ENCODE measurements at places on chromosomes 3 and 15.

DNA sequence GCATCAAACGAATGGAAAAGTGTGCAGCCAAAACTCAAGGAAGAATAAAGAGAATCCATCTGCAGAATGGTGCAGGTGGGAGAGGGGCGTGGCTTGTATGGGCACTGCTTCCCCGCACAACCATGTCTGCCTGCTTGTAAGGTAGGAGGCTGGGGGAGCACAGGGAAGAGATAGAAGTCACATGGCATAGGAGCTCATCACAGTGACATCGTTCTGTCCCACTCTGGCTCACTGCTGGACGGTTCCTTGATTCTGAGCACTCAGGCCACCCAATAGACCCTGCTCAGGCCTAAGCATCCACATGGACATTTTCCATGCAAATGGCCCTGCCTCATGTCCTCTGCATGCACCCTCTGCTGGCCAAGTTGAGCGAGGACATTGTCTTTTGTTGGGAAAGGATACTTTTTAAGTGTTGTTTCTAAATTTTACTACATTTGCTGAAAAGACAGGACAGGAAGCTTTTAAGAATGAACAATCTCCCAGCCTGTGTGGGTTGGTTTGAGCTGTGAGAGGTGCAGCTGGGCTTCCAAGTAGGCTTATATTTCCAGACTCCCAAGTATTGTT is 3.1 kb downstream of the MYLK start:
- no peak for DNase-seq

- DNase-seq: no peak
These were observed 138.7 kb upstream of the TGFBR2 start for GRCh38 chr3:30467596-30468238.

DNA sequence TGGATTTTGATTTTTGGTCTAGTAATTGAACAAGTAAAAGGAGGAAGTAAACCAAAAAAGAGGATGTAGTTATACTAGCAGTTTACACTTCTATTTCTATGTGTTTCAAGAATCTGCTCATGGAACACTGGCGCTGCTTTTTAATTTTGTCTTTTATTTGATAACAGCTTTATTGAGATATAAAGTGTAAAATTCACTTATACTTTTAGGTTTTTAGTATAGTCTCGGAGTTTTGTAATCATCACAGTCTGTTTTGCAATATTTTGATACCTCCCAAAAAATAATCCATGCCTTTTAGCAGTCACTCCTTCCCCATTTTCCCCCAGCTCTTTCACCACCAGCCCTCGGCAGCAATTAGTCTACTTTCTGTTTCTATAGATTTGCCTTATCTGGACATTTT is 18.0 kb downstream of the UBE2E2 start:
- DNase-seq: no peak

- no peak for DNase-seq
These were observed 34.3 kb downstream of the DNAH1 start for GRCh38 chr3:52350416-52350815.

DNA sequence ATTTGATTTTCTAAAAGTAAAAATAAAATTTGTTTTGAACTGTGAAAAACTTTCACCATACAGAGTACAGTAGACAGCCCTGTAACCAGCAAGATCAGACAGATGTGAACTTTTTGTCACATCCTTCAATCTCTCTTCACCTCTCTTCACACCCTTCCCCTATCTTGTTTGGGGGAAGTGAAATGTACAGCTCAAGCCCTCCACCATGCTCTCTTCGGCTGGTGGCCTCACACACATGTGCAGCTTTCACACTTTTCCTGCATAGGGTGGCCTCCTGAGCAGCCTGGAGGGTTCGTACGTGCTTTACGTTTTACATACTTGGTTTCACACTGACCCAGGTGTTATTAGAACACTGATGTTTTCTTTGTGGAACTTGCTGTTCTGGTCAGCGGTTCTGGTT is 86.4 kb downstream of the DNAJB8 start:
- no peak for DNase-seq

GRCh38 chr15:58771621-58772250 is 634 bp downstream of the MINDY2 start:
- no peak for DNase-seq

DNA sequence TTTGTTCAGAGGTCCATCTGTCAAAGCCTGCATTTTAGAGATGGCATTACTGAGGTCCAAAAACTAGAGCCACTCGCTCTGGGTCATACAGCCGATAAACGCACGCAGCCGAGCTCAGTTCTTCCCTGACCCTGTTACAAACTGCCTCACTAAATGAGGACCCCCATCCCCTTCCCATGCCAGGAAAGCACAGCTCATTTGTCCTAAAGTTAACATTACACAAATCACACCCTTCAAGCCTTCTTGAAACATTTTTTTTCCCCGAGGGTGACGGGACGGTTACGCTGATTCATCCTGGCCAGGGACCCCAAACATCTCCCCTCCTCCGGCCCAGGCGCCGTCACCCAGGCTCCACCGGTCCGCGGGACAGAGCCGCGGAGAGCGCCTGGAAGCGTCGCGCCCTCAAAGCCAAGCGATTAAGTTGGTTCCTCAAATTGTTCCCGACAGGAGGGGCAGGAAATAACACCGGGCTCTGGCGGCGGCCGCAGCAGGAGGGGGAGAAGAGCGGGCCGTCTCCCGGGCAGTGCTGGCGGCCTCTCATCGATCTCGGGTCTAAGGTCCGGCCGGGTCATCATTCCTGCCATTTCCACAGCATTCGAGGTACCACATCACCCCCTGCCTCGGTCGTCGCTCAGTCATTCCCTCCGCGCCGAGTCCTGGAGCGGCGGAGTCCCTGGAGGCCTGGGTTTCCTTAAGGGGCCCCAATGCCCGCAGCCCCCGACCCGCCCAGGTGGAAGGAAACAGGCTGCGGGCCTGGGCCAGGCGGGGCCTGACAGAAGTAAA is 619 bp upstream of the CMTM8 start:
- DNase-seq: no peak

DNA sequence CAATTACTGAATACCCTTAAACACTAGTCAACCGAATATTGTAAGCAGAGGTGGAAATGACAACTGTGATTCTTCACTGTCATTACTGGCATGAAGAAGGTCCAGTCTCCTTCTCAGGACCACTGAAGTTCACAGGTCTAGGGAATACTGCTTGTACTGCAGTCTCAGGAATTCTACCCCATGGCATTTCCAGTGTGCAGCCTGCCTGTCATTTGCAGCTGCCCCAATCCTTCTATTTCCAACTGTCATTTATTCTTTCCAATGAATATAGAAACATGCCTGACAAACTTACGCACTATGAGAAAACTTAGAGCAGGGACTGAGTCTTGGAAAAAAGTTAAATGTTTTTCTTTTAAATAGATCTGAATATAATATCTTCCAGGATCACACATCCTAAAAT is 308.0 kb upstream of the THBS1 start:
- no peak for DNase-seq

DNA sequence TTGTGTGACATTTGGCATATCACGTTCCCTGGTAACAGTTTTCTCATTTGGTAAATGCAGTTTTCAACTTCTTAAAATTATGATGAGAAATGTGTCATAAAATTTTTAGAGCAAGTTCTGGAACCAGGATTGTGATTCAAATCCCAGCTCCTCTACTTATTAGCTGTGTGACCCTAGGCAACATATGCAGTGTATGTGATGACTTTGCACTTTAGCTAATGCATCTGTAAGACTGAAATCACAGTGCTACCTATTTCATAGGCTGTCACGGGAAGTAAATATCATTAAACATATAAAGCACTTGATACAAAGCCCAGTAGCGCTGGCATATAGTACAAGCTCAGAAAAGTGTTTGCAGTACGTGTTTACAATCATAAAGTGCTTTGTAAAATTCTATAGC is 419.4 kb downstream of the GRM7 start:
- DNase-seq: no peak

- no peak for DNase-seq
These were observed 38.1 kb downstream of the TM2D3 start for GRCh38 chr15:101614001-101614585.

- DNase-seq: no peak
These were observed 495.2 kb upstream of the TBL1XR1 start for GRCh38 chr3:177692304-177692975.

- DNase-seq: no peak
These were observed 182.2 kb downstream of the WDR76 start for GRCh38 chr15:44009038-44009437.

- DNase-seq: no peak
These were observed 47.8 kb downstream of the BOC start for GRCh38 chr3:113259196-113259595.

- DNase-seq: no peak
These were observed 39.2 kb downstream of the AADACL2 start for GRCh38 chr3:151772825-151773480.

DNA sequence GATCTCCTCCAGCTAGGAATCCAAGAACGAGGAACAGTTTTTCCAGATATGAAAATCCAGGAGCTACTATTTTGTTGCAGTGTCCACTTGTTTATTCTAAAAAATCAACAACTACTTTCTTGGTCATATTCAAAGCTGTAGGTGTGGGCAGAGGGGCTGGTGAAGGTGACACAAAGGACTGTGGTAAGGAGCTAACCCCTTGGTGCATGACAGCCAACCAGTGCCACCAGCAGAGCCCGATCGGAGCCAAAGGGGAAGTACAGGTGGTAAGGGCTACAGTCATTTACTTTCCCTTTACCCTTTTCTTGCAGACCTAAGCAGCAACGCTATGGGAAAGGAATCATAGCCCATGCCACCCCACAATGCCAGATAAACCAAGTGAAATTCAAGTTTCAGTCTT is 30.7 kb downstream of the PLA1A start:
- DNase-seq: peak; percentile 29

- DNase-seq: no peak
These were observed 127.5 kb upstream of the TOPAZ1 start for GRCh38 chr3:44114142-44114541.

DNA sequence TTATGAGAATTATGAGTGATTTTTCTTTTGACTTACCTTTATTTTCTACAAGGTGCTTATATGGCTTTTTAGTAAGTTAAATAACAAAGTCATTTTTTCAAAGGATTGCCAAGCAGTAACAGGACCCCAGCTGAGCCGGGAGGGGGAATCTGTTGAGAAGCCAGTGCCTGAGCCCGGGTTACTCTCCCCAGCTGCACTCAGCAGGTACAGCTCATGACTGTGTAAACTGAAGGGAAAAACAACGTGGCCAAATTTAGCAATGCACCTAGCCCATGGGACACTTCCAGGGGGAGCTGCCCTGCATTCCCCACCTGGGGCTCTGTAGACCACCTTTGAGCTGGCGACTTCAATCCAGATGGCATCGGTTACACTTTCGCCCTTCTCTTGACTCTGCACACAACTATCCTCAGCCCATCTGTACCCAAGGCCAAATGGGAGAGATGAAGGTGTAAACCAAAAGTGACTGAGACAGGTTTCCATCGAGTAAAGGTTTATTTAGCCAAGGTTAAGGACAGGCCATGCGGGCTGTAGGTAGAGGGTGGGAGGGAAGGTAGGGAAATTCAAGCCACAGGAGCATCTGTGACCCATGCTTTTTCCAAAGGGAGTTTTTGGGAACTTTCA is 18.2 kb upstream of the HCN4 start:
- DNase-seq: no peak

DNA sequence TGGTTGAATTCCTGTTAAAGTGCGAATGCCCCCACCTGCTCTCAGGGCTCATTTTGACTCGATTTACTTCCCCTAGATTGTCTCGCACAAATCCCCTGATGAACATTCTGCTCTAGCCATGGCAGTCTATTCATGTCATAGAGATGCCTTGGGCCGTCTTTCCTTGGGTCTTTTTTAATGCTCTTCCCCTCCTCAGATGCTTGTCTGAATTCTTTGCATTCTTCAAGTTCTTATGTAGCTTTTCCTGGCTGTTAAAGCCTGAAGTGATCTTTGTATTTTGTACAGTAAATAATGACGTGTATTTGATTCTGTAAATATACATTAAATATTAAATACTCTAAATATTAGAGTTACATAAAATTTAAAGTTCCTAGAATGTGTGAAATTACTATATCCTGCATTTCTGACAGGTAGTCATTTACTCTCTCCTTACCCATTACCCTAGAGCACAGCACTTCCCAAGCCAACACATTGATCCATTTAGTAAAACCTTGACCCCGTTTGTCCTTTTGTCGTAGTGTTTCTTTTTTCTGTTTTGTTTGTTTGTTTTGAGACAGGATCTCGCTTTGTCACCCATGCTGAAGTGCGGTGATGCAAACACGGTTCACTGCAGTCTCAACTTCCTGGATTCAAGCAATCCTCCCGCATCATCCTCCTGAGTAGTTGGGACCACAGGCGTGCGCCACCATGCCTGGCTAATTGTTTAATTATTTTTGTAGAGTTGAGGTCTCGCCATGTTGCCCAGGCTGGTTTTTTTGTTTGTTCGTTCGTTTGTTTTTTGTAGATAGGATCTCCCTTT is 47.9 kb downstream of the YEATS2 start:
- no peak for DNase-seq

GRCh38 chr15:67340630-67341029 is 86.0 kb downstream of the IQCH start:
- no peak for DNase-seq

- DNase-seq: no peak
These were observed 430.0 kb upstream of the DPH6 start for GRCh38 chr15:35975941-35976340.

DNA sequence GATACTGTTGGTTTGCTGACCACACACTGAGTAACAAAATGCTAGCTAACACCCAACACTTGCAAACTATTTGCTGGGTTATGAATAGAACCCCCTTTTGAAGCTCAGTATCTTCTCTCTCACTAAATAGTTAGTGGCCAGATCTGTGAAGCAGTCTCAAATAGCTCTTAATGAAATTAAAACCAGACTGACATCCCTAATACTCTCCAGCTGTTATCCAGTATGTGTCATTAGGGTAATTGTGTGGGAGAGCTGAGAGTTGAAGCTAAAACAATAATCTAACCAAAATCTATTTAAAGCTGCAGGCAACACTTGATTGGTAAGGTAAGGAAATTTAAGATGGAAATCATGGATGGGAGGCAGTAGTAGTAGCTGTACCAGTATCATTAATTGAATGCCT is 110.4 kb upstream of the RORA start:
- DNase-seq: no peak

DNA sequence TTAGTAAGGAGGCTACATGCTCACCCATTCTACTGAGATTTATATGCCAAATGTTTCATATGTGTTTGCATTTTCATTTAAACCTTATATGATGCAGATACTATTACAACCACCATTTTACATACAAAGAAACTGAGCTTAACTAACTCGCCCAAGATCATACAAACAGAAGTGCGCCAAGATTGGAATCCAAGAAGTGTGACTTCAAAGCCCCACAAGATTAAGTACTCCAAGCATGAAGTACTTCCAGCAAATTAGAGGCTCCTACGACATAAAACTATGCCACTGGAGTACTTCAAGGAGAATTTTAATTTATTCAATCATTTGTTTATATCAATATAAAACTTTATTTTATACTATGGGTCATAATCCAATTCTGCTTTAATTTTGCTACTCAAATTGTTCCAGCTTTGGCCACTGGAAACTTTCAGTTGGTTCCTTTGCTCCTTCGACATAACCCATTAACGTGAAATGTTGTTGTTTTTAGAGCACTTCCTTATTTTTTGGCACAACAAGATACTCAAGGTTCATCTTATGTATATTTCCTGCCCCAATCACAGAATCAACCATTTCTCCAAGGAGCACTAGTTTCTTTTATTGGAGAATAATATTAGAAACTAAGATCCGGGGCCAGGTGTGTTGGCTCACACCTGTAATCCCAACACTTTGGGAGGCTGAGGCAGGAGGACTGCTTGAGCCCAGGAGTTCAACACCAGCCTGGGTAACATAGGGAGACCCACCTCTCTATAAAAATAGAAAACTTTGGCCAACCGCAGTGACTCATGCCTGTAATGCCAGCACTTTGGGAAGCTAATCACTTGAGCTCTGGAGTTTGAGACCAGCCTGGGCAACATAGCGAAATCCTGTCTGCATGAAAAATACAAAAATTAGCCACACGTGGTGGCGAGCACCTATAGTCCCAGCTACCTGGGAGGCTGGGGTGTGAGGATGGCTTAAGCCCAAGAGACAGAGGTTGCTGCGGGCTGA is 10.4 kb downstream of the INO80 start:
- DNase-seq: no peak

Data from CD4-positive, alpha-beta T cell treated with Interleukin-4 for 4 hours (primary cell).